AG04449 (cell line): ENCODE measurements at places on chromosomes 3 and 15.

DNA sequence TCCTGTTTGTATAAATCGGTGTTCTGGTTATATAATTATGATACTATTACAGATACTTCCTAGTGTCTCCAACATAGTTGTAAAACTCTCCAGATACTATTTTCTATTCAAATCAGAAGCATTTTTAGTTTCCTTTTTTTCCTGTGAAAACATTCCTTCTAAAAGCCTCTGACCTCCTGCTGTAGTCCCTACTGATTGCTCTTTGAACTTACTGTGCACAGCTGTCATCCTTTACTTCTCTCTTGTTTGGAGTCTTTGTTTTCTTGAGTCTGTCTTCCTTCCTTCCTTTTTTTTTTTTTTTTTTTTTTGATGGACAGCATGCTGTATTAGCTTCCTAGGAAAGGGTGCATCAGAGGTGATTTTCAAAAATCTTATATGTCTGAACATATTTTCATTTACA lies 28.9 kb downstream of the NR2C2 start:
- no peak for DNase-seq

- no peak for DNase-seq
These were observed 856.0 kb downstream of the FHIT start for GRCh38 chr3:60395173-60395762.

- no peak for DNase-seq
These were observed 251.3 kb upstream of the GBE1 start for GRCh38 chr3:82012775-82013174.

- no peak for DNase-seq
These were observed 315.4 kb downstream of the DIPK2A start for GRCh38 chr3:144287001-144287400.

DNA sequence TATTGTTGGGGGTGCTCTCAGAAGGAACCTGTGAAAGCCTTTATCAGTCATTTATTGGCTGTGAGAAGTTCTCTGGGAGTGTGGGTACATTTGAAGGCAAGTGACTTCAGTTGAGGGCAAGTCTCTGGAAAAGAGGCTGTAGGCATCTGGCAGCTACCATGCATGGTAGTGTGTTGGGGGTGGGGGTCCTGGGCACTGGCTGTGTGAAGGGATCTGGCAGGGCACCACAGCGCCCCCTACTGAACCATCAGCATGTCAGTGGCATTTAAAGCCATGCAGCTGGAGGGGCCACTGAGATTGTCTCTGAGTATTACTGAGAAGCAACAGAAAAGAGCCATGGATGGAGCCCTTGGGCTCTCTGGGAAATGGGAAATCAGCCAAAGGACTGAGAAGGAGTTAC lies 30.6 kb downstream of the CRTAP start:
- no peak for DNase-seq

GRCh38 chr3:124117486-124117885 lies 125.6 kb upstream of the ROPN1 start:
- no peak for DNase-seq

- DNase-seq = no peak
These were observed 51.9 kb downstream of the HOMER2 start for GRCh38 chr15:82900511-82901060.

- DNase-seq = no peak
These were observed 265.4 kb upstream of the LYSMD4 start for GRCh38 chr15:99998661-99999101.

GRCh38 chr15:64895285-64896065 lies 16.2 kb upstream of the ANKDD1A start:
- no peak for DNase-seq

- no peak for DNase-seq
These were observed 277.6 kb upstream of the STT3B start for GRCh38 chr3:31255007-31255581.

DNA sequence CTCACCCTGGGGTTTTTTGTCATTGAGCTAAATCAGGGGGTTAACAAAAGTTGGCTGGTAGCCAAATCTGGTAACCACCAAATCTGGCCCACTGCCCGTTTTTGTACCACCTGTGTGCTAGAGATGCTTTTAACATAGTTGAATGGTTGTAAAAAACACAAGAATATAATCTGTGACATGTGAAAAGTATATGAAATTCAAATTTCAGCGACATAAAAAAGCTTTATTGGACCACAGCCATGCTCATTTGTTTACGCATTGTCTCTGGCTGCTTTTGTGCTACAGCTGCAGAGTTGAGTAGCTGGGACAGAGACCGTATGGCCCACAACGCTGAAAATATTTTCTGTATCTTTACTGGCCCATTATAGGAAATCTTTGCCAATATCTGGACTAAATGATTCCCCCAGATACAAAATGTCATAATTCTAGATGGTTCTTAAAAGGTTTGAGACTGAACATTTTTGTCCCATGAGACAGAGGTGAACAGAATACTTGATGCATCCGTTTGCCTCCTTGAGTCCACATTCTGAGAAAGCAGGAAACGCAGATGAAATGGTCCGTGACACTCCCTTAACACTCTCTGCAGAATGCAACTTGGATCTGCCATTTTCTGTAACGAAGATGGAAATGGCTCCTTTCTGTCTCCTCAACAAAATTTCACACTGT lies 120.9 kb upstream of the PDZRN3 start:
- DNase-seq = no peak

GRCh38 chr3:62809369-62809768 lies 65.8 kb downstream of the CADPS start:
- no peak for DNase-seq

DNA sequence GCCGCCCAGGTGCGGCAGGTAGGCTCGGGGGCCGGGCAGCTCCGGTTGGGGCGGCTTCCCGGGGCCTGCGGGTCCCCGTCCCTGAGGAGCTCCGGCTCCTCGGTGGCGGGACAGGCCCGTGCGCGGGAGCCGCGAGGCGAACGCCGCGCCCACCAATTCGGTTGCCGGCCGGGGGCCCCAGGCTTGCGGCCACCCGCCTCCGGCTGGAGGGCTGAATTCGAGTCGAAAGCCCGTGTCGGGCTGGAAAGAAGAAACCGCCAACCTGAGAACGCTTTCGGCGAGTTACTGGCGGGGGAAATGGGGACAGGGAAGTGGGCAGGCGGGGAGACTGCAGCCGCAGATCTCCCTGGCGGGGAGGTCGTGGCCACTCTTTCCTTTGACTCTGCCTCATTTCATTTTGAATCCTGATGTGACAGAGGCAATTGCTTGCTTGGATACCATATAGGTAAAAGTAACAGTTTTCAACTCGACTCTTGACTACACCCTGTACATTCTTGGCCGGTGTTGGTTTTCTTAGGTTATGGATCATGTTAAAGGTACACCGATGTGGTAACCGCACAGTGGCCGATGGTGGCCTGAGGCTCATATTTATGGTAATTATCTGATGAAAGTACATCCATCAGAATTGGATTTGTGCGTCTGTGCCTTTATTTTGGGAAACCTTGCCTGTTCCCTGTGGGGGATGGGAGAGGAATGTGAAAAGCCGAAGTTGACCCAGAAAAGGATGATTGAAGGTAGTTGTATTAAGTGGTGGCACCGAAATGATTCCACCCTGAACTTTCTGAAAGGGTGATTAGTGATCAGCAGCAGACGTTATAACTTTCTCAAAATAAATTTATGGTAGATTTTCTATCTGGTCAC lies 1.7 kb downstream of the B3GNT5 start:
- no peak for DNase-seq

GRCh38 chr15:91983729-91984340 lies 130.3 kb downstream of the SLCO3A1 start:
- DNase-seq = no peak

- no peak for DNase-seq
These were observed 197.6 kb upstream of the ZPLD1 start for GRCh38 chr3:102237181-102237580.

DNA sequence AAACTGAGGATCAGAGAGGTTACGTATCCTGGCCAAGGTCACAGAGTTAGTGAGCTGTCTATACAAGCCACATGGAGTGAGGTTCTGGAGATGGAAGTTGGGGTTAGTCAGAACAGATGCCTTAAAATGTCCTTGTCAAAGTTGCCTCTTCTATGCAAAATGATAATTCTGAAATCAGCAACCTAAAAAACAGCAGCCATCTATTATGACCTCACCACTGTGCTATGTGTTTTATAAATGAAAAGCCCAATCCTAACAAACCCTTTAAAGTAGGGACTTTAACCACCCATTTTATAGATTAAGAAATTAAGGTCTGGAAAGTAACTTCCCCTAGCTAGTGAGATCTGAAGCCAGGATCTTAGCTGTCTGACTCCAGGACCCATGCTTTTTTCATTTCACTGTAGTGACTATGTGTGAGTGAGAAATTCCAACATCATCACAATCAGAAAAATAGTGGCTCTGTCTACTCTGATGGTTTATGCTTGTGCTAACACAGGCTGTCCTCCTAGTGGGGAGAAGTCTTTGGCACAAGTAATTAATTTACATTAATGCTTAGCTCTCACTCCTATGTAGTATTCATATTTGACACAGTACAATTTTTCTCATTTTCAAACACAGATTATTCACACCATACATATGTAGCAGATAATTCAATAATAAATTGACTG lies 143.6 kb downstream of the ANO10 start:
- no peak for DNase-seq

DNA sequence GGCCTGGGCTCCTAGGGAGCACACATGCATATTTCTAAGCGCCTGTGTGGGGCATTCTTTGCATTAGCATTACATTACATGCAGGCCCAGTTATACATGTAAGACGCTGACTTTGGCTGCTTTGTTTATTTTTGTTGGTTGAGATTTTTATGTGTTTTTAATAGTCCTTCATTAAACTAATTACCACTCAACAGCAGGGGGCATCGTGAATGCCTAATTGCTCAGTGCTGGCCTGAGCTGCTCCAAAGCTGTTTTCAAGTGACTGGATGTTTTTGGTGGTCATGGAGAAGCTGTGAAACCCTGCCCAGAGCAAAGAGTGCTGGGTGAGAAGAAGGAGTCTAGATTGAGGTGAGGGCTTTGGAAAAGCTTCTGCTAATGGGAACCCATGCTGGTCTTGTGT lies 41.5 kb downstream of the GPD1L start:
- DNase-seq = no peak

DNA sequence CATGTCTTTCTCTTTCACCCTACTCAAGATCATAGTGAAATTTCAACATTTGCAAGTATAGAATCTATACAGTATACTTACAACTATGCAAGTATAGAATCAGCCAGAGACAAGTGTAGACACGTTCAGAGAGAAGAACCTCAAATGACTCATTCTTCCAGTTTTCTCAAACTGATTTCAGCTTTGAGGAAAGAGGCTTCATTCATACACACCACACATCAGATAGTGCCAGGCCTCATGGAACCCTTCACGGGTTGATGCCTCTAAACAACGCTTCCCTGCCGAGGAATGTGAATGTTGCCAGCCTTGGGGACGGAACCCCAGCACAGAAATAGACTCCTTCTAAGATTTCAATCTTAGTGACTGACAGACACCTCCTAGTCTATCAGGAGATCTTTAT lies 135.7 kb downstream of the FOXP1 start:
- no peak for DNase-seq
